ENCODE measurements at places on chromosomes 5 and 9.

GRCh38 chr9:70816316-70816715 lies 305.1 kb downstream of the TRPM3 start:
- no peak for DNase-seq

- DNase-seq = peak; percentile 54
Observed at GRCh38 chr9:110287289-110287680, 31.0 kb upstream of the TXN start.

DNA sequence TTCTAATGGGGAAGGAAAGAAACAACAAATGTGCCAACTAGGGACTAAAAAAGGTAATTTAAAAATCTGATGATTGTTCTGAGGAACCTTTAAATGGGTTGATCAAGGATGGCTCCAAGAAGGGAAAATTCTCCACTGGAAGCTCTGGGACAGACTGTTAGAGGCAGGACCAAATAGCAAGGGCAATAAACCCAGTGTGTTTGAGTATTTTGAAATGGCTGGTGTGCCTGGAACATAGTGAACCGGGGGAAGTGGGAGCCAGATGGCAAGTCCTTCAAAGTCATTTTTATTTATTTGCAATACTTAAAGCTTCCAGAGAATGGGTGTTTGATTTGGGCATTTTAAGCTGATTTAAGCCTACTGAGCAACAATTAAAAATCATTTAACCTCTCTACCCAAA lies 587.7 kb upstream of the MEF2C start:
- no peak for DNase-seq

DNA sequence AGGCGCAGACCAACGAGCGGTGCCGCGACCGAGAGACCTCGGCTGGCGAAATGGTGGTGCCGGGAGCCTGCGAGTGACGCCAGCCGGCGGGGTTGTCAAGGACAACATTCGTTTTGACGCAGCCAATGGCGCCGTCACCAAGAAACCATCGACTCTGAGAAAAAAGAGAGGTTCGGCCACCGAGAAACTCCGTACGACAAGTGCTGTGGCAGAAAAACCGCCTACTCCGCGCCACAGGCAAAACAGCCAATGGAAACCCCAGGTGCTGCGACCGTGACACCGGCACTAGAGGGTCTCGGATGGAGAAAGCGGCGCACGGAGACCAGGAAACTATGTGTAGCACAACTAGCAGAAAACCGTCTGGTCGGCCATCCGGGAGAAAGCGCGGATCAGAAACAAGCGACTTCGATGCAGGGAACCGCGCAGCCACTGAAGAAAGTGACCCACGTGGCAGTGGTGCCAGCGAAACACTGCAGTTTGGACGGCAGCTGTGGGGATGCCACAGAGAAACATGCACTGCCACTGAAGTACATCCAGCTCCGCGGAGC lies 88.8 kb downstream of the ANXA2R start:
- DNase-seq = no peak

- DNase-seq = no peak
Observed at GRCh38 chr9:99720455-99721050, 101.1 kb upstream of the NR4A3 start.

DNA sequence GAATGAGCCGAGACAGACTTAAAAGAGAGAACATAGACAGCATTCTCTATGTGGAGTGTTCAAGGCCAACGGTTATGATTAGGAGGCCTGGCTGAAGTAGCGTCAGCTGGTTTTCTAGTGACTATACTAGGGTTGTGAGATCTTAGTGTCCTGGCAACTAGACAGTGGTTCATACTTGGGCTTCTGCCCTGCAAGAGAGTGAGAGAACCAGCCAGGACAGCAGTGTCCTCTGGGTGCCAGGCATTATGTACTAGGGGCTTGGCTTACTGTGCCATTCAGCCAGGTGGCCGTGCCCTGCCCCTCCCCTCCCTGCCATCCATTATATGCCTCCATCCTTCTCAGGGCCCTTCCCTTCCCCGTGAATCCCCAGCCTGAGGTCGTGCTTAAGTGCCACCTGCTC lies 56.8 kb downstream of the TRIO start:
- no peak for DNase-seq

DNA sequence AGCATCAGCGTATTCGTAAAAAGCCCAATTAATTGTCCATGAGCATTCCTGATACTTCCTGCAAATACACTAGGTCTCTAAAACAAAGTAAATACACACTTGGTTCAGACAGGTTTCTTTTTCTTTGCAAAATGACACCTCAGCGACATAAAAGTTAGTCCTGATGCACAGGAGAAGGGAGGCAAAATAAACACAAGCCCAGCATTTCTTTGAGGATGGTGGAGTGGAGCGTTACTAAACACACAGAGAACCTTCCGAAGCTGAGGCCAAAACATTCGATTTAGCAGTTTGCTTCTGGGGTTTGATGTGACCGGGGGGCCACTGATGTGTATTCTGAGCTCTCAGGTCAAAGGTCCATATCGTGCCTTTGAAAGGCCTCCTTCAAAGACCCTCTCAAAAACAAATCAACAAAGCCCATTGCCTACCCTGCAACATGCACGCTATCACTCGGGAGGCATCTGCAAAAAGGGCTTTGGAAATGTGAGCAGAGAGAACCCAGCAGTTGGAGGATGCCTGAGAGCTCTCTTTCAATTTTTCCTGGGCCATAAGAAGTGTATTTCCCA lies 268.4 kb upstream of the PANK3 start:
- no peak for DNase-seq

DNA sequence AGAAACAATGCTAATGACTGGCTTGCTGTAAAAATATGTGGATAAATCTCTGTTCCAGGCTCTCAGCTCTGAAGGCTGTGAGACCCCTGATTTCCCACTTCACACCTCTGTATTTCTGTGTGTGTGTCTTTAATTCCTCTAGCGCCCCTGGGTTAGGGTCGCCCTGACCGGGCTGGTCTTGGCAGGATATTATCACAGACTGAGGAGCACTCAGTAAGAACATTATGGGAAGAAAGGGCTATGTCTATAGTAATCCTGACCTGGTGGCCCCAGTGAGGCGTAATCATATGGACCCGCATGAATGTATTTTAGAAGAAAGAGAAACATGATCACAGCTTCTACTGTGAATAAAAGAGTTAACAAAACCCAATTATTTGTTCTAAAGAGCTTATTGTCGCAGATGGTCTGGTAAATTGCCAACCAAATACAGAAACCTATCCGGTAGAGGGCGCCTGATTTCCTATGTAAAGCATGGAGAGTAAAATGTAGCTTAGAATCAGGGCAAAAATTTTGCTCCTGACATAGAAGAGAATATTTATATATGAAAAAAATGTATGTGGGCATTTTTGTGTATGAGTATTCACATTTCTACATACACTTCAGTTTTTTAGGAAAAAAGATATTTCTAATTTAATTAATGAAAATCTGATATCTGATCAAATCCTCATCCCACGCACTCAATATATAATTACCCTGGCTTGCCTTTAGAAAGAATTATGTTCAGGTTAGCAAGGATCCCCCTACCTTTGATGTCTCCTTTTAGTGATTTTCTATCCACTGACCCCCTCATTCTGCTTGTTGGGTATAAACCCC lies 5.8 kb upstream of the IFNA1 start:
- peak; percentile 91 for DNase-seq

DNA sequence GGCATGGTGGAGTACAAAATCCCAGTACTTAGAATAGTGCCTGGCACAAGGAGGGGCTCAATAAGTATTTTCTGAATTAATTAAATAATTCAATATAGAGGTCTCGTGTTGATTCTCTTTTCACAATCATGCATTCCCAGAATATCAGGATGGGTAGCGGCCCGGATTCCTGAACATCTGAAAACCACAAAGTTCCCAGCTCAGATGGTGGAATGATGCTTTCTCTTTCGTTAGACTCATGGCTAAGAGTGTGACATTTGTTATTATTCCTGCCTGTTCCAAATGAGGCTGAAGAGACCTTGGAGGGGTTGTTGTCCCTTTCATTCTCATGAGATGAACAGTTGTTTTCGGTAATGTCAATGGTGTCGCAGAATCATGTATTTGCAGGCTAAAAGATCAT lies 95.4 kb upstream of the LIFR start:
- DNase-seq = no peak

DNA sequence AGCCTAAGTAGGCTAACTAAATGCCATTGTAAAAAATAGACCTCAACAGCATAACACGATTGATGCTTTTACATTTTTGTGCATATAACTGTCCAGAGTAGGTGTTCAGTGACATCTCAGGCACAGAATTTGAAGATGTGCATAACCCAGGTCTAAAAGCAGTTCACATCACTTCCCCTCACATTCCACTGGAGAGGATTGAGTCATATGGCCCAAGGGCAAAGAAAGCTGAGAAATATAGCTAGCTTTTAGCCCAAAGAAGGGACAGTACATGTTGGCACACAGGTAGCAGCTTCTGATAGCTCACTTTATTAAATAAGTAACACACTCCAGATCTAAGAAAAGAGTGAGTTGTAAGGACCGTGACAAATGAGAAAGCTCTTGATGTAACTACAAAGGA lies 2259.5 kb upstream of the WWC1 start:
- DNase-seq = peak; percentile 88

- no peak for DNase-seq
Observed at GRCh38 chr5:135864503-135865435, 30.3 kb downstream of the SLC25A48 start.

DNA sequence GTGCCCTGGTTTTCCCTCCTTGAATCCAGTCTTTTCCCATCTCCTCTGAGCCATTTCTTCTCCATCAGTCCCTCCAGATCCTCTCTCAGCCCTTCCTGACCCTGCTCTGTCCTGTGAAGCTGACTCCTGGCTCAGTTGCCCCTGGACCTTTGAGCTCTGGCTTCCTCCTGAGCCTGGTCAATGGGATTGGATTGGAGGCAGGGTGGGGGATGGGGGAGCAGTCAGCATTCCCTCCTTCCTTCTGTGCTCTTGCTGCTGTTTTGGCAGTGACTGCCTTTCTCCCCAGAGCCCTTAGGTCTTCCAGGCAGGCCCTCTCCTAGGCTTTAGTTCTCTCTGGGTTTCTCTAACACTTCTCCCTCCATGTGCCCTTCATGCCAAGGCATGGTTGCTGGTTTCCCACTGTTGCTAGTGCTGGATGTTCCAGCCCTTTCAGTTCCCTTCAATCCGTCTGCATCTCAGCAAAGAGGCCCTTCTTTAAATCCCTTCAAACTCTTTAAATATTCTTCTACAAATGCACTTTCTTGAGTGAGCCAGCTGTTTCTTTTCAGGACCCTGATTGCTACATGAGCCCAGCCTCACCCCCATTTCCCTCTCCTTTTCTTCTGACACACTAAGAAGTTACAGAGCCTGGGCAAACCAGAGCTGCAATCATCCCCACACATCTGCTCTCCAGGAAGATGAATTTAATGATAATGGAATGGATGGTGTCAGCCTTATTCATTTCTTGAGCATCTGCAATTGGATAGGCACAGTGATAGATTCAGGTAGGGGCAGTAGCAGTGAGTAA lies 2.2 kb downstream of the TNFSF15 start:
- DNase-seq = peak; percentile 8

Measured in trophoblast cell (in vitro differentiated cells and primary cell).